Left ventricle myocardium inferior (tissue), 1 donor: ENCODE measurements at places on chromosomes 16 and 17. TPM values are rescaled to one million over a fixed set of nuclear protein-coding genes. Genes with fewer than 3 reads are reported as not detected.

DNA sequence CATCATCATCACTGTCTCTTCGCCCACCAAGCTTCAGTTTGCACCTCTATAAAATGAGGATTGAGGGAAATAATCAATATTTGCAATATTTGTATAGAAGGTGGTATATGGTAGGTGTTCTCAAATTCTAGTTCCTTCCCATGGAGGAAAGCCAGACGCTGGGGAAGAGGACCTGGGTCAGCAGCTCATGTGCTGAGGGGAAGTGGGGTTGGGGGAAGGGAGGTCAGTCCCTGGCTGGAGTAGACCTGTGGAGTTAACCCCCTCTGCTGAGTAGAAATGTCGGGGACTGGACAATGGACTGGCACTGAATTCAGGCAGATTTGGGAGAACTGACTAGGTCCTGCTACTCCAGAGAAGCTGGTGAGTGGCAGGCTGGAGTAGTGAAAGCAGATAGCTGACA, 12.8 kb upstream of the ITGB3 start:
- DNase-seq, result no peak

- no peak for DNase-seq
These were observed 5.9 kb upstream of the ADCY7 start for GRCh38 chr16:50260206-50261159.

GRCh38 chr17:62656446-62656845, 29.0 kb downstream of the MRC2 start:
- DNase-seq, result no peak

- no peak for DNase-seq
These were observed 33.2 kb downstream of the ADGRG5 start for GRCh38 chr16:57575468-57576277.

KIF2B gene
- total RNA-seq, result not detected

GRCh38 chr16:70437582-70438557, 1.0 kb downstream of the ST3GAL2 start:
- no peak for DNase-seq

DNA sequence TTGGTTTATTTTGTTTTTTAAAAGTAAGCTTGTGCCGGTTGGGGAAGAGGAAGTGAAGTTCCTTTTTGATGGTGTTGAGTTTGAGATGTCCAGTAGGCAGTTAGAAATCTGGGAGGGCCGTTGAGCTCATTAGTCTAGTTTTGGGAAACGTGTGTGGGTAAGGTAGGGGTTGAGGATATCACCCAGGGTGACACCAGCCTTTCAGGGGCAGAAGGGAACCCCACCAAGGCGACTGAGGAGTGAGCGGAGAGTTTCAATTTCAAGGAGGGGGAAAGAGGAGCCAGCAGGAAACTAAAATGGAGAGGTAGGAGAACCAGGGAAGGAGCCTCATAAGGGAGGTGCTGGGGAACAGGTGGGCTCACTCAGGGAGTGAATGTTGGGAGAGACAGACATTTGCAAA, 22.7 kb downstream of the HAPSTR1 start:
- no peak for DNase-seq

DNA sequence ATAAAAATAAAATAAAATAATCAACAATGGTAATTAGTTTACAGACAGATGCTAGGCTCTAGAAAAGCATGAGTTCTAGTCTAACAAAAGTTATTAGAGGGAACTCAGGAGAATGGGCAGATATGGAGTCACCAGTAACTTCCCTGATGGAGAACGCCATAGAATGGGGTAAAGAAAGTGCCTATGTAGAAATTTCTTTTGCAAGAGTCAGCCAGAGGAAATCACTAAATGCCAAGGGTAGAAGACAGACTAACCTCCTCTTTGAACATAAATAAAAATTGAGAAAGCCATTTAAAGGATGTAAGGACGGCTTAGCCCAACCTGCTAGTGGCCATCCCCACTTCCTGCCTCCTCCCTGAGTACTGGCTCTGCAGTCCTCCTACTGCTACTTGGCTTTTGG, 141.6 kb downstream of the VPS53 start:
- DNase-seq, result no peak

CCL3 gene
- total RNA-seq, result not detected

DNA sequence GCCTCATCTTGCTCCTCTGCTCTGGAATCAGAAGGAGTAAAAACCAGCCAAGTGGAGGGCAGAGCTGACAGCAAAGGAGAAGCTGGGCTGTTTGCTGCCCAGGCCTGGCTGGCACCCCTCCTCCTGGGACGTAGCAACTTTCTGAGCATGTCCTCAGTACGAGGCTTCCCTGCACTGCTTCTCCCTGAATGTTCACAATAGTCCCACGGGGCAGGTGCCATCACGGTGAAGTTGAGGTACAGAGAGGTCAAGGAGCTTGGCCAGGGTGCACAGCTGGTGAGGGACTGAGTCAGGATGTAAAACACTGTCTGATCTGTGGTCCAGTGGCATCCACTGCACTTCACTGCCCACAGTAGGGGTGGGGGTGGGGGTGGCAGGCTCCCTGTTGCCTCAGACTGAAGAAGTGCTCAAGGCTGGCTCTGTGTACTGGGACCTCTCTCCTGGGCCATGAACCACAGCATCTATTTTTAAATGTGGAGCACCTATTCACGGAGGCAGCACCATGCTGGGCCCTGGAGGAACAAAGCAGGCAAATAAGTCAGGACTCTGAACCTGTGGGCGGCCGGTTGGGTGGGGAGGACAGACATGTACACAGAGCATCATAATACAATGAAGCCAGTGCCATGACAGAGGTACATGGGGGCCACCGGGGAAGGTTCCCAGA, 369.5 kb downstream of the SEC14L1 start:
- no peak for DNase-seq

DNA sequence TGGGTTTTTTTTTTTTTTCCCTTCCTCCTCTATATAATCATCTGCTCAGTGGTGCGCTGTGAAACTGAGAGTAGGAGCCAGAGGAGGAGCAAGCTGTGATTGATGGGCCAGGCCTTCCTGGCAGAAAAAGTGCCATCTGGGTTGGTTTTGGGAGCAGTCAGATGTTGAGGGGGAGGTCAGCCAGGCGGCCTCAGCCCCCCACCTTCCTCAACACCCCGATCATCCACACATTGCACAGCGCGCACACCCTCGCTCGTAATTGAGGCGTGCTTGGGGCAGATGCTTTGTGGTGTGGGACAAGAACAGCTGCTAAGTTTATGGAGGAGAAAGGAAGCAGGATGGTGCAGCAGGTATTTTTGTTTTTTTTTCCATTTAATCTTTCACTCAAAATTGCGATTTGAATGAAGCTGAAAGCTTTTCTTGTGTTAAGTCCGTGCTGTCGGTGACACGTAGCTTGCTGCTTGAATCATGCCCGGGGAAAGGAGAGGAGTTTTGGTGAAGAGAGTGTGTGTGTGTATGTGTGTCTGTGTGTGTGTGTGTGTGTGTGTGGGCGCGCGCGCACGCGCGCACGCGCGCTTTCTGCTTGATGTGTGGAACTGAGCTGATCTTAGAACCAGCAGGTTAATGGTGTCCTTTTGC, 177.4 kb downstream of the RBFOX1 start:
- no peak for DNase-seq

CALB2 gene
- total RNA-seq, result 0.36 TPM

DNA sequence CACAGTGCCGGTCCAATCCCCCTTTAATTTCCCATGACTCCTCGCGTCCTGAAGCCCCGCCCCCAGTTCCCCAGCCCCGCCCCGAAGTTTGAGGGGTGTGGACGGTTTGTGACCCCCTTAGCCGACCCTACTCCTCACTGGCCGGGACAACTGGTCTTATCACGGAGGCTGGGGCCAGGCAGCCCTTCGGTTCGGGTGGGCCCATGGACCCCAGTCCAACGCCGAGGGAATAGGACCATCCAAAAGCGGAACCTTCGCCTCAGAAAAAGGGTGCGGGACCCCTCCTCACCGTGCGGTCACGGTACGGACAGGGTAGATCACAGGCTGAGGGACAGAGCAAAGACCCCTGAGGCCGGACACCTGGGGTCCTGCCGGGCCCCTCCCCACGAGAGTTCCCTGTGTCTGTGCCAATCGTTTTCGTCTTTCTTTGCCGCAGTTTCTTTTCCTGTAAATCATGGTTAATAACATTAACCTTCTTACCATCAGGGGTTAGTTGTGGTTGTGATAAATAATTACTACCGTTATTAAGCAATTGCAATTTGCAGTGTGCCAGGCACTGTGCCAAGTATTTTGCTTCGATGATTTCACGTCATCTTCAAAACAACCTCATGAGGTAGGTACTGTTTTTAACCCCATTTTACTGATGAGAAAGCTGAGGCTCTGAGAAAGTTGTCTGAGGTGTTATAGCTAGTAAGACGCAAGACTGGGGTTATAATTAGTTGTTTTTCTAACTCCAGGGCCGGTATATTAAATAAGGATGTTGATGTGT, 543 bp downstream of the TMUB2 start:
- DNase-seq, result no peak

GRCh38 chr17:4610656-4611055, 26.3 kb downstream of the SMTNL2 start:
- no peak for DNase-seq

- DNase-seq, result peak; percentile 46
These were observed 12.3 kb upstream of the CDC42EP4 start for GRCh38 chr17:73324160-73324475.

- DNase-seq, result no peak
These were observed 120.6 kb downstream of the AIPL1 start for GRCh38 chr17:6314311-6314710.

- peak; percentile 59 for DNase-seq
These were observed 3.3 kb downstream of the POLR3E start for GRCh38 chr16:22300427-22301071.

PTGES3L gene
- total RNA-seq, result 37.9 TPM

- no peak for DNase-seq
These were observed 29.9 kb upstream of the ENDOV start for GRCh38 chr17:80385046-80385445.

DNA sequence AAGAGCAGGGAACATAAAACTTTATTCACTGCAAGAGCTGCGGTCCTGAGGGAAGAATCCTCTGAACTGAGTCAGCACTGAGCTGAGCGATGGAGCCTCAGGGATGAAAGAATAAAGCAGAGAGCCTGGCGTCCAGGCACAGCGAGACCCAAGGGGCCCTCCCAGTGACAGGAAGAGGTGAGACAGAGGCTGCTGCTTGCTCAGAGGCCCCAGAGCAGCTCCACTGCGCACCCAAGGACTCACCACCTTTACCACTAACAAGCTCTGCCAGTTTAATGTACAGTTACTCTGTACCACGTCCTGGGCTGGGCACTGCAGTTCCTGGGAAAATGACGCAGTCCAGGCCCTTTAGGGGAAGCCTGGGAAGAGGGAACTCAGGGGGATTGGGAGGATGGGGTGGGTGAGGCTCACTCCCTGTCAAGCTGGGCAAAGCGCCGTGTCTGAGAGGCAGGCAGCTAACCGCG, 5.6 kb downstream of the GFAP start:
- no peak for DNase-seq

LRRC36 gene
- not detected for total RNA-seq

GRCh38 chr17:9232591-9233270, 211.4 kb downstream of the NTN1 start:
- no peak for DNase-seq

DNA sequence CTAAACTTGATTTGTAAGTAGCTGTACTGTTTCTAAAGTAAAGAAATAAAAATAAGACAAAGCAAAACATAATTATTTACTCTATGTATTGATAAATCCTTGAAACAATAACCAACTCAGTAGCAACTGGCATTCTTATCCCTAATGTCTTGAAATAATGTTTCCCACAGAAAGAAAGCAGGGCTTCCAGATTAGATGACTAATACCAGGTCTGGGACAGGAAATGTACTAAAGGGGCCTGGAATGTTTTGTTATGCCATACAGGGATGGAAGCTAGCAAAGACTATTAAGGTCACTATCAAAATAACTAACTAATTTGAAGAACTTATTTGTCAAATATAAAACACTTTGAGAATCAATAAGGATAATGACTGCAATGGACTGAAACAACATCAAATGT, 82.1 kb downstream of the CFDP1 start:
- no peak for DNase-seq

SSTR5 gene
- total RNA-seq, result 22.6 TPM
